Memory B cell (primary cell): ENCODE measurements at places on chromosomes 12 and 14.

GRCh38 chr12:97300891-97301290 is 161.7 kb upstream of the RMST start:
- DNase-seq = no peak

- DNase-seq = no peak
These were observed 110.3 kb downstream of the SLC25A47 start for GRCh38 chr14:100433428-100433814.

DNA sequence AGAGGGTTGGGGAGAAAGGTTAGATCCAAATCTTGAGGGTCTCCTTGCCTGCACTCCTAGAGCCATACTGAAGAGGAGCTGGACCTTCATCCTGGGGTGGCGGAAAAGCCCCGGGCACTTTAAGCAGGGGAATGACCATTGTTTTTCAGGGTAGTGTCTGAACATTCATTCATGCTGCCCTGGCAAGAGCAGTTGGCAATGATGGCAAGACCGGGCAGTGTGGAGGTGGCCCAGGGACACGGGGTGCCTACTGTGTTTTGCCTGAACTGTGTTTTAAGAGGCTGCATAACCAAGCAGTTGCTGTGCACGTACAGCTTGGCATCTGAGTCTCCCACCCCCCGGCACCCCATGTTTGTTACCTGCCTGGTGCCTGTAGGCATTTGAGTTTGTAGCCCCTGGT is 14.7 kb downstream of the TPCN1 start:
- DNase-seq = no peak

GRCh38 chr14:85333313-85333712 is 196.6 kb upstream of the FLRT2 start:
- no peak for DNase-seq

GRCh38 chr12:114876968-114877680 is 193.1 kb upstream of the TBX3 start:
- DNase-seq = no peak

DNA sequence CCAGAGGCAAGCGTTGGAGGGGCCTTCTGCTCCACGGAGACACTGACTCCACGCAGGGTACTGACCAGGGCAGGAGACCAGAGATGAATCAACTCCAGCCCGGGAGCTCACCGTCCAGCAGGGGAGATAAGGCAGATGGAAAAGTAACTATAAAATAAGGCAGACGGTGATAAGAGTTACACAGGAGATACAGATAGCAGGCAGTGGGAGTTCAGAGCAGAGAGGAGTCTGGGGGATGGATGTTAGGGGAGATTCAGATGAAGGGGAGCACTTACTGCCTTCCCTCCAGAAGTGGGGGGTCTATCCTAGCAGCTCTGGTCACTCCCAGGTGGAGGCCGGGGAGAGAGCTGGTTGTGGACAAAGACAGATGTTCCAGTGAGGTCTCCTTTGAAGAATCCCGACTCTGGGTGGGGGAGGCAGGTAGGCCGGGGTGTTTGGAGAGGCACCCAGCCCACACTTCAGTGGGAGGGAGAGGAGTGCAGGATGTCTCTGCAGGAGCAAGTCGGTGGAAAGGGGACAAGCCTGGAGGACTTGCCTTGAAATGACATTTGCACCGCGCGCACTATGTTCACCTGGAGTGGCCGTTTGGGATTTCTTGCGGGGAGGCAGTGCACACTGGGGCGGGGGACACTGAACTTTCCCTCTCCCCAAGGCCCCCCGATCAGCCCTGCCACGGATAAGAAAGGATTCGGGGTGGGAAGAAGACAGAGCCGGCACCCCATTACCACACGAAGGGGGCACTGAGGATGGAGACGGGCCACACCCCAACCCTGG is 1.2 kb downstream of the PITPNM2 start:
- DNase-seq = no peak

DNA sequence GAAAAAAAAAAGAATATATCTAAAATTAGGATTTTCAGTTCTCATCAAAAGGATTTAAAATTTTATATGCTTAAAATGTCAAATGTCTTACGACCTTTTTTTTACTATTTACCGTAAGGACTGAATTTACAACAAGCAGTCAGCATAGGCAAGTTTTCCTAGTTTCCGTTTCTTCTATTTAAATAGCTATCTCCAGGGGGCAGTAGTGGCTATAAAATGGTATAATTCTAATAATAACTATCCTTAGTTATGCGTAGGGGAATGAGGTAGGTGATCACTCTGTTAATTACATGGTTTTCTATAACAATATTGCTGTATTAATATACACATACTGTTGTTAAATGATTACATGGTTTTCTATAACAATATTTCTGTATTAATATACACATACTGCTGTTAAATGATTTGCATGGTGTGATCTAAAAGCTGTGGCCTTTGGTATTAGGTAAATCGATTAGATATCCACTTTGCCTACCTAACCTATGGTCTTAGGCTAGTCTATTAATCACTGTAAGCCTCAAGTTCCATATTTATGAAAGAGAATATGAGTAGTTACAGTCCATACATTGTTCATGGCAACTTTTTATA is 217.7 kb upstream of the PDZRN4 start:
- DNase-seq = no peak

- DNase-seq = no peak
These were observed 249.2 kb downstream of the AEBP2 start for GRCh38 chr12:19688532-19688931.

DNA sequence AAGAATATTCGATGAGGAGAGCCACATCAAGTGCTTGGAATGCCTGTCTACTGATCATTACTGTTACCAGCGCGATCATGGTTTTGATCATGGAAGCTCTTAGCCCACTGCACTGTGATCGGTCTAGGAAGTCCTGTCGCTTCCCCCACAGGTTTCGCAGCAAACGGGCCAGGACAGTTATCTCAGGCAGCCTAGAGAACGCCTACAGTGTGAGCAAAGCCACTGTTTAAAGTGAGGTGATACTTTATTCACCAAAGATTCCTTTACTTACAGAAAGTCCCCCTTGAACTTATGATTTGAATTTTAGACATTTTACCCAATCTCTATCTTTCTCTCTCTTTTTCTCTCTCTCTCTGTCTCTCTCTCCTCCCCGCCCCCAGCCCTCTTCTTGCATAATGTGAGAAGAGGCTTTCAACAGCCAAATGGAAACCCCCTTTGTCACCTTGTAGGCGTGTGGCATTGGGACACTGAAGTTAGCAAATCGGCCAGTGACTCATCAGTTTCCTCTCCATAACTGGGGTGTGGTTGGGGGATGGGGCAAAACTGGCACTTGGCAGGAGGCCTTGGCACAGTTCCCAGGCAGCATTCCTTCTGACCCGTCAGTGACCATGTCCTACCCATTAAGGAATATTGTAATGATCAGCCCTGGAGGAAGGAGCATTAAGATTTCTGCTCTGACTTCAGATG is 214.8 kb downstream of the CHST11 start:
- DNase-seq = peak; percentile 46

GRCh38 chr12:125487336-125487735 is 422.1 kb downstream of the AACS start:
- no peak for DNase-seq

DNA sequence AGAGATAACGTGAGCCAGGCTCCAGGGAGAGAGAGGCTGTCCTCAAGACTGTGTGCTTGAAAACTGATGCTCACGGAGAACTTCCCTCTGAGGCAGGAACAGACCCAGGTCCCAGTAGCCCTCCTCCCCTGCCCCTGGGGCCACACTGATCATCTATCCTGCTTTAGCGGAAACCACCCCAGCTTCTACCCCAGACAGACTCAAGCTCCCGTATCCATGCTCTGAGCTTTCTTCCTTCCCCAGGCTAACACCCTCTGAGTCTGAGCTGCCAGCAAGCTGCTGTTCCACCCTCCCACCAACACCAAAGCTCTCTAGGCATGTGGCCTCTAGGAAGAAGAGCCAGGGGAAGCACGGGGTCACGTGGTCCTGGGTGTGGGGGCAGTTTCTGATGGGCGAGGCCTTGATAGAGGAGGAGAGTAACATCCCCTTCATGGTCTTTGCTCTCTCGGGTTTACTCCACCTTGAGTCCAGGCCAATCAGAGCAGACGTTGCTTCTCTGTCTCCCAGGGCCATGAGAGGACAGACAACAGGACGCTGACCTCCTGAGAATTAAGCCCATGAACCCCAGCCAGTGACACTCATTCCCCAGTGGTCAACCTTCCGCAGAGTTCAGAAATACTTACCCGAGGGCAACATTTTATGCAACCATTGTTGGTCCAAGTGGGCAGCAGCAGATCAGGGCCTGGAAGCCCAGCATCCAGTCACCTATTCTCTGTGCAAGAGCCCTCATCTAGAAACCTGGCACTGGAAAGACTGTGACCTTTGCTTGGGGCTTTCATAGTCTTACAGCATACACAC is 1.4 kb downstream of the PCK2 start:
- peak; percentile 40 for DNase-seq
